Pulmonary artery endothelial cell (primary cell): ENCODE measurements at places on chromosomes 11 and 22.

DNA sequence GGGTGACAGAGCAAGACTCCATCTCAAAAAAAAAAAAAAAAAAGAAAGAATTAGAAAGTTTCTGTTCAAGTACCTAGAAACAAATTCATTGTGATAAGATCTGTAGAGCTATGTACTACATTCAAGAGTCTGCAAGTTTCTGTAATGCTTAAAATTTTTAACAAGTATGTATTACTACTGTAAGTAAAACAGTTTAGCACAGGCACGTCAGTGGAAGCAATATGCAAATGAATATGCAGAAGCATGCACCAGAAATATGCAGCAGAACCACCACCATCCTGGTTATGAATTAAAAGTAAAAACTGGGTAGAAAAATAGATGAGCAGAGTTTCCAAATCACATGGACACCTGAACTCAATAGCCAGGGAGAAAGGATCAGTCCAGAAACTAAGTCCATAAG is 19.3 kb downstream of the SBF2 start:
- no peak for DNase-seq

GRCh38 chr22:28710576-28711191 is 30.9 kb downstream of the CHEK2 start:
- DNase-seq, result peak; percentile 73

GRCh38 chr11:4704054-4704789 is at the start of gene MMP26:
TSS of gene MMP26 (plus strand) at chr11:4704784.
- DNase-seq, result no peak

DNA sequence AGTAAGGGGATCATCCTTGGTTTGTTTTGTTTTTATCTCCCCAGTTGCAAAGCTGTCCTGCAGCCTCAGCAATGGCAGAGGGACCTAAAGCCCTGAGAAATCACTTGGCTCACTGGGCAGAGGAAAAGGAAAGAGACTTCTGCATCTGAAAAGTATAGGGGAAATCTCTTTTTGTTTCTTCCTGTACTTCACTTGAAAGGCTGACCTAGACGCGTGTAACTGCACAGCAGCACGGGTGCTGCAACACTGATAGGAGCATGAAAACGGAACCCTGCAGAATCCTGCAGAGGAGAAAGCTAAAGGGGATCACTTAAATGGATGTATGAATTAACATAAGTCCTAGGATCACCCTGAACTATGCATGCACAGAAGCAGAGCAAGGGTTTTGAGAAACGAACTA is 2.0 kb upstream of the PIWIL3 start:
- DNase-seq, result no peak

GRCh38 chr11:6642957-6643356 is 12.7 kb downstream of the DCHS1 start:
- DNase-seq, result no peak

GRCh38 chr11:60970369-60970774 is 1.1 kb upstream of the CD6 start:
- no peak for DNase-seq

GRCh38 chr11:66891851-66892660 is 35.2 kb downstream of the LRFN4 start:
- peak; percentile 63 for DNase-seq

- DNase-seq, result no peak
Measured at GRCh38 chr11:104490182-104490581, 326.2 kb upstream of the PDGFD start.

- DNase-seq, result no peak
Measured at GRCh38 chr22:34129691-34130486, 209.6 kb upstream of the LARGE1 start.

DNA sequence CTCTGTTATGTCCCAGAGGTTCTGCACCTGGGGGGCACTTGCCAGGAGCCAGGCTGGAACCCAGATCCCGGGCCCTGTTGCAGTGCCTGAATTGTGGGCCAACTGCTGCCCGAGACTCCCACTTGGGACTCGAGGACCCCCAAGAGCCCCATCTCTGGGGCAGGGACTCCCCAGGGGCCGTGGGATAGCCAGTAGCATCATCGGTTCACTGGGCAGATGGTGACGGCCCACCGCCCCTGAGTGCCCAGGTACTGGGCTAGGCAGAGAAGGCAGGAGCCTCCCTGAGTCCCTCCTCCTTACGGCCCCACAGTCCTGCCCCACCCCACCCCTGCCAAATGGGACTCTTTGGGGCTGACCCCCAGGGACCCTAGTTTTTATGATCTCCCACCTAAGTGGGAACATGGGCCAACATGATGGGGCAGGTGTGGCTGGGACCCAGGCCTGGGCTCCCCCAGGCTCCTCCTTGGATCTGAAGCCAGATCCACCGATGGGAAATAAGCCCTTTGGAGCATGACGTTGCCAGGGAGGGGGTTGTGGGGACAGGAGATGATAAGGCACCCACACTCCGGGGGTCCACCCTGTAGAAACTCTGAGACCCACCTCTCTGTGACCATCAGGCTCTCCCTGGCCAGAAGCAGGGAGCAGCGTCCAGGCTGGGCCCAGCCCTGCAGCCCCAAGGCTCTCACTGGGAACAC is 94.5 kb upstream of the FGF3 start:
- DNase-seq, result no peak

DNA sequence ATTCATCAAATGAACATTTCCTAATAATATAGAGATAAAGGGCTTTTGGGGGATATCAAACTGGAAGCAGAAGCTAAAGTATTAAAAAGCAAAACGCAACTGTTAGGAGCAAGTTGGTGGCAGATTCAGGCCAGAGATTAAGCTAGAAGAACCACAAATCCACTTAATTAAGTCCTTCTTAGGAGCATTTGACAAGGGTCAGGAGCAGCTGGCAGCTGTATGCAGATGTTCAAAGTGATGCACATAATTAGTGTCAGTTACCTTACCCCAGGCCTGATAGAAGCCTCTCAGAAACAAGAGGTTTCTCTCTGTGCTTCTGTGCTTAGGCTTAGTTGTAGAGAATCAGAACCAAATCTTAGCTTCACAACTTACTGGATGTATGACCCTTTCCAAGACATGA is 546.5 kb upstream of the ANO5 start:
- DNase-seq, result no peak

DNA sequence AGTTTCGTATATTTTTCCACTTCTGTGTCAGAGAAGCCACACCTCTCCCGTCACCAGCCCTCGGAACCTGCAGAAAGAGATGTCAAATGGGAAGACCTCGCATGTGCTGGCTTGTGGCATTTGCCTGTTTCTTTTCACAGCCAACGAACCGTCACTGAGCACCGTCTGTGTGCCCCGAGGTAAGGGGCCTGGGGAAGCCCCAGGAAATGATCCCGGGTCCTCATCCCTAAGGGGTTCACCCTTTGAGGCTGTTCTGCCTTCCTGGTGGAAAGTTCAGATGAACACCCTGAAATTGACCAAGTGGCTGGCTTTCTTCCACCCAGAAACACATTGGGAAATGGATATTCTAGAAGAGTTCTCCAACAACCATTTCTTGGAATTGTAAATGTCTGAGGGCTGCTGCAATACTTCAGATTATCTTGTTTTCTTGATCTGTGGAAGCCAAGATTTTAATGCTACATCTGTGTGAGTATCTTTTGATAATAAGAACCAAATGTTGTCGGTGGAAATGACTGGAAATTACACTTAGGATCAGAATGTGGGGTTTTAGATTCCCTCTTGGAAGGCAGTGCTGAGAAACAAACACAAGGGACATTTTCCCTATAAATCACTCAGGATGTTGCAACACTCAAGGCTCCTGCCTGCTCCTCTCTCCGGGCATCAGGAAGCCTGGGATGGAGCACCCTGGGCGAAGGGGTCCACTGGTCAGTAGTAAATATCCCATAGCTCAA is 37.6 kb downstream of the RIBC2 start:
- DNase-seq, result no peak
